ENCODE measurements at places on chromosomes 13 and 19. TPM values are rescaled to one million over a fixed set of nuclear protein-coding genes. Genes with fewer than 3 reads are reported as not detected.

DNA sequence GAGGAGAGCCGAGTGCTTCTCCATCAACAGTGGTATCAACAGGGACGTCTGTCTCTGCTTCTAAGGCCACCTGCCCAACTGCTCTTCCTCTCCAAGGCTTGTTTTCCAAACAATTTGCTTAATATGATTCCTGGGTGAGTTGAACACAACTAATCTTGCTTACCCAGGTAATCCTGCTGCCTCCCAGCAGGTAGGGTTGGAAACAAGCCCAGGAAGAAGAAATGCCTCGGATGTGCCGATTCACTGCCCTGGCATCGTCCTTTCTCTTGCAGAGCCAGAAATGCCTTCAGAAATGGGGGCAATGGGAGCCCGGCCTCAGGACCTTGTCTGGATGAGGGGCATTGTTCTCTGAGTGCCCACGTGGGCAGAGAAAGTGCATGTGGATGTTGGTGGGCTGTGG, 51.9 kb upstream of the C1QTNF9B start:
- H3K4me3 ChIP-seq: no peak overlapping the region
- H3K27ac ChIP-seq: no peak overlapping the region
- no peaks in the 10 kb centered on the region for H3K4me1 ChIP-seq
- DNase-seq: no peak
- H3K36me3 ChIP-seq: no peaks in the 10 kb centered on the region

GRCh38 chr13:26679411-26680122, 81.0 kb downstream of the GPR12 start:
- H3K4me3 ChIP-seq: no peak overlapping the region
- H3K36me3 ChIP-seq: peaks cover 6% of the 10 kb centered on the region
- H3K27me3 ChIP-seq: no peaks in the 10 kb centered on the region
- H3K27ac ChIP-seq: no peak overlapping the region
- DNase-seq: no peak

- no peaks in the 10 kb centered on the region for H3K4me1 ChIP-seq
- H3K4me3 ChIP-seq: peak overlapping the region; percentile 52
- DNase-seq: no peak
- H3K27me3 ChIP-seq: no peaks in the 10 kb centered on the region
- no peak overlapping the region for H3K27ac ChIP-seq
- no peaks in the 10 kb centered on the region for H3K36me3 ChIP-seq
Measured at GRCh38 chr19:40908976-40909375, 26.9 kb upstream of the CYP2A7 start.

DNA sequence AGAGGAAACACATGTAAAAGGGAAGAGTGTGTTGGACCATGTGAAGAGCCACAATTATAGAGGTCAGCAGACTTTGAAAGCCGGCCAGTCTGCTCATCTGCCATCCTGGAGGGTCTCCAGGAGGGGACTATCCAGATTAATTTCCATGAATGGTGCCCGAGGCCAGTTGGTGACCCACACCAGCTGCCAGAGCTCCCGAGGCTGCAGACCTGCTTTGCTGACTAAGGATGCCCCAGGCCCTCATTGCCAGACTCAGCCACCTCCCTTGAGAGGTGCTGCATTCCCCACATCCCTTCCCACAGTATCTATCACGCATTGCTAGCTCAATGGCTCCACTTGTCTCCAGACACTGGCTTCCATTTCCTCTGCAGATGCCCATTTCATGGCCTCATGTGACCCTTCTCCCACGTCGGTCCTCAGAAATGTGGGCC, 110.3 kb downstream of the NALCN start:
- no peak overlapping the region for H3K27ac ChIP-seq
- H3K4me1 ChIP-seq: no peaks in the 10 kb centered on the region
- no peaks in the 10 kb centered on the region for H3K36me3 ChIP-seq
- no peak overlapping the region for H3K4me3 ChIP-seq
- H3K27me3 ChIP-seq: no peaks in the 10 kb centered on the region
- no peak for DNase-seq

- no peak overlapping the region for H3K27ac ChIP-seq
- H3K4me1 ChIP-seq: no peaks in the 10 kb centered on the region
- no peak overlapping the region for H3K4me3 ChIP-seq
- no peak for DNase-seq
- no peaks in the 10 kb centered on the region for H3K27me3 ChIP-seq
- H3K36me3 ChIP-seq: no peaks in the 10 kb centered on the region
Measured at GRCh38 chr13:55516610-55517009, 1624.1 kb upstream of the PRR20A start.

DNA sequence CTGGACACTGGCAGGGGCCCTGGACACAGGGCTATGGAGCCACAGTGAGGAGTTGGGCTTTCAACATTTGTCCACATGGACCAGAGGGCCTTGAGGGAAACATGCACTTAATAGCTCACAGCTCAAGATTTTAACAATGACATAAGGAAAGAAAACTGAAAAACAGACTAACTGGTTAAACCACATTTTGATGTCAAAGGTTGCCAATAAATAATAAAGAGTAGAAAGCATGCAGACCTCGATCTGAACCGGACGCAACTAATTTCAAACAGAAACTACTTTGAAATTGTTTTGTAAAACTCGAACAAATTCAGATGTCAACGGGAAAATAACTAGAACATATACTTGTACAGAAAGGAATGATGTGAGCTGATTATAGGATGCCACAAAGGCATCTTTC, 15.5 kb upstream of the ZNF888 start:
- no peak overlapping the region for H3K4me3 ChIP-seq
- no peaks in the 10 kb centered on the region for H3K4me1 ChIP-seq
- H3K27me3 ChIP-seq: no peaks in the 10 kb centered on the region

DNA sequence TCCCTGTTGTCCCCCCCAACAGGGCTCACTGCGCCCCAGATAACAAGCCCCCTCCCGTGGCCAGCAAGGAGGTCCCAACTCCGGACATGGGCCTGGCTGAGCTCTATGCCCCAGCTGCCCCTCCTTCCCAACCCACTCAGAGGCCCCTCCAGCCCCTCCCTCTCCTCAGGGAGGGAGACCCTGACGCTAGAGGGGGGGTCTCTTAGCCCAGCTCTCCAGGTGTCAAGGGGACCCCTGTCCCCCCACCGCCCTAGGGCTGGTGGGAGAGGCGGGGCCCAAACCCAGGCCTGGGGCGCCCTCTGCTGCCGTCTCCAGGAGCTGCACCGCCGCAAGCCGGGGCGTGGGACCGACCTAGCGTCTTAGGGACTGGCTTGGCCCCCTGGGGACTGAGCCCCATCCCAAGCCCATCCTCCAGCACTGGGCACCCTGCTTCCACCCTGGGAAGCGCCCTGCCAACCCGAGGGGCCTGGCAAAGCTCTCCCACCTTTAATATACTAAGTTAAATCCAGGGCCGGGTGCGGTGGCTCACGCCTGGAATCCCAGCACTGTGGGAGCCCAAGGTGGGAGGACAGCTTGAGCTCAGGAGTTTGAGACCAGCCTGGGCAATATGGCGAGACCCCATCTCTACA, 1.4 kb downstream of the GRIN3B start:
- H3K27ac ChIP-seq: no peak overlapping the region
- peaks cover 61% of the 10 kb centered on the region for H3K27me3 ChIP-seq
- DNase-seq: peak; percentile 86
- H3K36me3 ChIP-seq: no peaks in the 10 kb centered on the region
- no peak overlapping the region for H3K4me3 ChIP-seq

Gene CCDC70
- total RNA-seq: not detected

Gene CEBPG
- total RNA-seq: 18.3 TPM

Gene ZNF536
- total RNA-seq: 3.5 TPM
